ENCODE measurements at places on chromosomes 3 and 15.

DNA sequence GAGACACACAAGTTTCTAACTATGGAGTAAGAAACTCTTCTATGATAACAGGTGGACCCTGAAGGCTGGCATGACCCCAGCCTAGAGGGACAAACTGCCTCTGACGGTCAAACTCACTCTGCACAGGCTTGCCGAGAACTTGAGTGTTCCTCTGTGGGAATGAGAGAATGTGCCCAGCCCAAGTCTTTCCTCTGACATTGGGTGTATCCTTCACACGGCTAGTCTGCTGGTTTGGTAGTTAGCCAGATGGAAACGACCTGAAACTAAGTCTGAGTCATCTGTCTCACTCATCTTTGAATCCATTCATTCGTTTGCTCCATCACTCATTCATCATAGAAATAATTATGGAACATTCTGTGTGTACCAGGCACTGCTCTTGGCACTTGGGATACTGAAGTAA is 198.4 kb downstream of the ATP10A start:
- DNase-seq: no peak

DNA sequence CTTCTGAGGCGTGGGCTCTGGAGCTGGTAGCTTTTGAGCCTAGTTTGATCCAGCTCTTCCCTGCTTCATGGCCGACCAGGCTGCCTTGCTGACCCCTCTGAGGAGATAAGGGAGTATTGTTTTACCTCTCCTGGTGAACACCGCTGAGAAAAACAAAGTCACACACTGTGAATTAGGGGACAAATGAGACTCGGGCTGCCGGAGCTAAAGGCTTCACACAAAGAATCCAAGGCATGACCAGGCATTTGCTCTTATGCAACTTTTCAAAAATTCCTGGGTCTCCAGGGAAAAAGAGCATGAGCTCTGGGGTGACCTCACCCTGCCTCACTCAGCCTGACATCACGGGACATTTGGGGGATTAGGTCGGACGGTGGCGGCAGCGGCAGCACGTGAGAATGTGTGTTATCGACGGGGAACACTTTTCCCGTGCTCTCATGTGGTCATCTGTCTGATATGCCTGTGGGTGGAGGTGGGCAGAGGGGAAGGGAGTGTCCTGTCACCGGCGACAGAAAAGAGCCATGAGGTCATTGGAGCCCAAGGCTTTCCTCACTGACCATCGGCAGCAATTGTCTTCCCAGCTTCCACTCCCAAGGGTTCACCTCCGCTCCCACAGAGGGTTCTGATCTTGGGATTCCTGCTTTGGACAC is 61.0 kb downstream of the TMEM44 start:
- DNase-seq: no peak

DNA sequence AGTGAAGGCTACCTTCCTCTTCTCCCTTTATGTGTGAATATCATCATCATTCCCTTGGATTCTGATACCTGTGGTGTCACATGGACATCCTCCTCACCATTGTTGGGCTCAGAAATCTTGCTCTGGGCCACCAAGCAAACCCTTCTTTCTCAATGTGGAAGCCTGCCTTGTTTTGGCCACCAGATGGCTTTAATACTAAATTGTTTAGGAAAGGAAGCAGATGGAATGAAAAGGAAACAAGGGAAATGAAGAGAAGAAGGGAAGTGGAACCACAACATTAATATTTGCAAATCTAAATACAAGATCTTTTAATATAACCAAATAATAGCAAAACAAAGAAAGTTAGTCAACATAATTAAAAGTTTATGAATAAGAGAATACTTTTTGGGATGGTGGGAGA is 14.0 kb downstream of the FAM227B start:
- no peak for DNase-seq

GRCh38 chr3:123476967-123477750 is 28.3 kb upstream of the ADCY5 start:
- no peak for DNase-seq

- DNase-seq: no peak
Observed at GRCh38 chr3:122938783-122939425, 88.7 kb downstream of the SEMA5B start.

DNA sequence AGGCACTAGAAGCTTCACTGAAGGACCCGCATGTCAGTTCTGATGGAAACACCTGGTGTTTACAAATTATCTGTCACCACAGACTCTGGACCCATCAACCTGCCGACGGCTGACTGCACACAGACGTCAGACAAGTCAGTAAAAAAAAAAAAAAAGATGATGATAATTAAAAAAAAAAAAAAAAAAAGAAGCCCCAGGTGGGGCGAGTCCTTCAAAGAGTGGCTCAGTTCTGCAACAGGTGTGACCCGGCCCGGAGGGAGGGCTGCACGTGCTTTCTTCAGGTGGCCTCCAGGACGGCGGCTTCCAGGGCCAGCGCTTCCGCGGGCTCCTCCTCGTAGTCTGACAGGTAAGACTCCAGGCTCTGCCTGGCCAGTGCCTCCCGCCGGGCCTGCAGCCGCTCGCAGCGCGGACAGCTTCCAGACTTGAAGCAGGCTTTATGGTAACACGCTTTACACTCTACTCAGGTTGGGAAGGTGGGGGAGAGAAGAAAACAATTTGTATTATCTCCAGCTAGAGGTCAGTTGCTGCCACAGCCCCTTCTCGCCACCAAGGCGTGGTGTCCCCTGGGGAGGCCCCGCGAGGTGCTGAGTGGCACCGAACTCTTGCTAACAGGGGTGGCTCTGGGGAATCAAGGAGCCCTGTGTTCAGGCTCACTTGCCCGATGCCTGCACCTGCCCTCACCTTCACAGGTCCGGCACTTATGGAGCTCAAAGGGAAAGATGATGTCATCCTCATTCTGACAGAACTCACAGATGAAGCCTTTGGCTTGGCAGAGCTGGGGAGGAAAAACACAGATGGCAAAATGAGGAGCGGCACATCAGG is 61.8 kb downstream of the RUBCN start:
- DNase-seq: no peak

- no peak for DNase-seq
Observed at GRCh38 chr15:37638691-37639090, 295.7 kb upstream of the TMCO5A start.

DNA sequence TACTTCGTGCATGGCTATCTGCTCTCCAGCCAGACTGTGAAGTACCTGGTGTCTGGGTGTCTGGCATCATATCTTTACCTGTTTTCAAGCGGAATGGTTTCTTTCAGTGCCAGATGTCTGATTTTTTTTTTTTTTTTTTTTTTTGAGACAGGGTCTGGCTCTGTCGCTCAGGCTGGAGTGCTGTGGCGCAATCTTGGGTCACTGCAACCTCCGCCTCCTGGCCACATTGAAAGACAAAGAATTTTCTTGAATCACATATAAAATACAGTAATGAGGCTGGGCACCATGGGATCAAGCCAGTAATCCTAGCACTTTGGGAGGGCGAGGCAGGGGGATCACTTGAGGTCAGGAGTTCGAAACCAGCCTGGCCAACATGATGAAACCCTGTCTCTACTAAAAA is 2.8 kb upstream of the MESP1 start:
- DNase-seq: no peak

GRCh38 chr15:45166834-45167630 is 20.7 kb downstream of the SHF start:
- peak; percentile 63 for DNase-seq

GRCh38 chr3:184479426-184480126 is 82.0 kb upstream of the EPHB3 start:
- no peak for DNase-seq
